ENCODE measurements at places on chromosomes 5 and 9.

DNA sequence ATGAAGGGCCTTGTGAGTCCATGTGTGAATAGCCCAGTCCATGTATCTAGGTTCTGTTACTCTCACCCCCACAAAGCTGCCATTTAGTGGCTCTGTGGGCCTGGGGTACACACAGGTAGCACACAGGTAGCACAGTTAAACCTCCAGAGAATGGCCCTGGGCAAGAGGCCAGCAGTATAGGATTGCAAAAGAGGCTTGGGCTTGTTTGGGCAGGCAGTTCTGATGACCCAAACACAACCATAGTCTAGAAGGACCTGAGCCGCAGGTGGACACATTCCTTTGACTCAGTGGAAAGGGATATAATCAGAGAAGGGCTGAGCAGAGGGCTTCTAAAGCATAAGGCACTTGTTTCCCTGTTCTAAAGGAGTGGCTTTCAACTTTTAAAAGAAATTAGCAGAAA, 326.8 kb upstream of the SGCD start:
- DNase-seq, result no peak

DNA sequence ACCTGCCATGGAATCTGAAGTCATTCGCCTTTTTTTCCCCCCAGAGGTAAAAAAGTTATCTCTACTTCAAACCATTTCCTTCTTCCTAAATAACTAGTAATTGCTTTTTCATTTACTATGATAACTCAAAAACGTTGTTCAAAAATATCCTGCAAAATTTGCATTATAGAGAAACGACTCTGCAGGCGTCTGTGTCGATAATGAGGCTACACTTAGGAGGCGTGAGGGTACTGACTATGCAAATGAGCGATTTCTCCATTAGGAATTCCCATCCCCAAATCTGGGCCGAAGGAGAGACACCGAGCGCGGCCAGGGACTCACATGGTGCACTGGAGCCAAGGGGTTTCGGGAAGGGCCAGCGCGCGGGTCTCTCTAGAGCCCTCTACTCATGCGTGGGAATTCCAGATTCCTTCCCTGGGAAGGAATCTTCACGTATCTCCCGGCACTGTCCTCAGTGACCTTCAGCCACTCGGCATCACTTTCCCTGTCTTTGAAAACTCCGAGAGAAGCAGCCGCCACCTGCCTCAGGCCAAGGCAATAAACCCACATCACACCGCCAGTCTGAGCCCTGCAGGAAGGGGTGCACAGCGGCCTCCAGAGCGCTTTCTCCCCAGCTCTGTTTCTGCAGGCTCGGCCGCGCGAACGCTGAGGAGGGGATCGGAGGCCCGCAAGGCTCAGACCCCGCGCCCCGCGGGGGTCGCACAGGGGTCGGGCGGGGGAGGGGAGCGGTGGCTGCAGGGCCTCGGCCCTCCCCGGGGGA, 718 bp upstream of the DENND4C start:
- DNase-seq, result peak; percentile 66

DNA sequence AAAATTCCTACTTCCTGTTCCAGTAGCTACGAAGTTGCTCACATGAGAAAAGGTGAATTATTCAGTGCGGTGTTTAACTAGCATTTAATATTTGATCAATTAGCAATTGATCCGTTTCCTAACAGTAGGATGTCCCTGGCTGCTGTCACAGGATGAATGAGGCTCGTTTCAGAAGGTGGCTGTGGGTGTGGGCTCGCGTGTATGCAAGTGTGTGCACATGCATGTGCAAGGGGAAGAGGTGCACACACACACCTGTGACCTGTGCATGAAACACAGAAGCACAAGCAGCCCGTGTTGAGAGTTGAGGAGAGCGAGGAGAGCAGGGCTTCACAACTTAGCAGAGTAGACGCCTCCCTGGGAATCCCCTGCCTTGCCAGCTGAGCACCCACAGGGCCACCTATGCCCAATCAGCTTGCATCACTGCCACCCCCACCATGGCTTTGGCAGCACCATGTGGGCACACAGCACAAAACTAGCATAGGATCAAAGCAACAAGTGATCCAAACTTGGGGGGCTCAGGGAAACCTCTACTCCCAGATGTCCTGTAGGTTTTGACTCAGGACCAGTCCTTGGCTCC, 107.2 kb downstream of the C5orf15 start:
- no peak for DNase-seq

DNA sequence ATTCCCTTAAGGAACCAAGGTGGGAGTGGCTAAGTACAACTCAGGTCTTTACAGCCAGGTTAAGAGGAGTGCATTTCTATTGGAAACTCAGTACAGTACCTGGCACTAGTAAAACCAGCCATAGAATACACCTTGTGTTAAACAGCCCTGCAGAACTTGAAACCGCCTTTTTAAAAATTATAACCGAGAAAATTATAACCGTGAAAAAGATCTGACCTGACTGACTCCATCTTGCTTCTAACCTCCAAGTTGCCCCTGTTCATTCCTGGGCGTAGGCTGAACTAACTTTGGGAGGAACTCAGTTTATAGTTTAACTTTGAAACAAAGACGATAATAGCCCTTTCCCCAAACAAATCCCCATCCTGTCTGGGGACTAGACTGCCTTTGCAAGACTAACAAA, 132.3 kb downstream of the SUSD1 start:
- no peak for DNase-seq

DNA sequence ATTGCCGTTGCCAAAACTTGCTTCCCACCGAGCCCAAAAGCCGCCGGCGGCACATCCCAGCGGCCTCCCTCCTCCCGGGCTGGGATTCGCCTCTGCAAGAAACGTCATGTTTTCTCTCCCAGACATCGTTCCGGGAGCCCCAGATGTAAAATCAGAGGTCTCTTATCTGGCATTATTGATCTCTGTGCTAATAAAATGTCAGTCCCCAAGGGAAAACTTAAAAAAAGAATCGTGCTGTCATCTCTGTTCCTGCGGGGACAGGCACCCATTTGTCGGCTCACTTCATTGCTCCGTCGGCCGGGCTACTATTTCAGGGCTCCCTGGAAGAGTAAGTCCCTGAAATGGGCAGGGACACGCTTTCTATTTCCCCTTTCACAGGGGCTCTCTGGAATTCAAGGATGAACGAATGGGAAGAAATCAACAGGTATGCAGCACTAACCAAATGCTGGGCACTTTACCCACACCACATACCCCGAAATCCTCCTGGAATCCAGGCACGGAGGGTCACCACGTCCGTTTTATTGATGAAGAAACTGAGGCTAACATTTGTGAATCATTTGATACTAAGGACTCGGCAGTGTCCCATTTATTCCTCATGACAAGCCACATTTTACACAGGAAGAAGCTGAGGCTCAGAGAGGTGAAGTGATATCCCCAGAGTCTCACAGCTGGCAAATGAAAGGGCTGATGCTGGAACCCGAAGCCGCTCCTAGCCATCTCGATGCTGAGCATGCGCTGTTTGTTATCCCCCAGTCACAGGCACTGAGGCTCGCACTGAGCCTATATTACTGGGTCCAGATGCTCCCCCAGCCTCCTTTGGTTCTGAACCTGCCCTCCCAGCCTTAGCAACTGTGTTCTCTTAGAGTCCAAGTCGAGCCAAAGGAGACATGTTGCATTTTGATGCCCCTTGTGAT, 35.7 kb upstream of the MSX2 start:
- DNase-seq, result no peak

GRCh38 chr5:124662181-124662781, 84.2 kb downstream of the ZNF608 start:
- DNase-seq, result no peak

- DNase-seq, result no peak
These were observed 200.2 kb downstream of the SLIT3 start for GRCh38 chr5:169100735-169101075.

GRCh38 chr5:90285581-90285980, 124.0 kb downstream of the CETN3 start:
- DNase-seq, result no peak

DNA sequence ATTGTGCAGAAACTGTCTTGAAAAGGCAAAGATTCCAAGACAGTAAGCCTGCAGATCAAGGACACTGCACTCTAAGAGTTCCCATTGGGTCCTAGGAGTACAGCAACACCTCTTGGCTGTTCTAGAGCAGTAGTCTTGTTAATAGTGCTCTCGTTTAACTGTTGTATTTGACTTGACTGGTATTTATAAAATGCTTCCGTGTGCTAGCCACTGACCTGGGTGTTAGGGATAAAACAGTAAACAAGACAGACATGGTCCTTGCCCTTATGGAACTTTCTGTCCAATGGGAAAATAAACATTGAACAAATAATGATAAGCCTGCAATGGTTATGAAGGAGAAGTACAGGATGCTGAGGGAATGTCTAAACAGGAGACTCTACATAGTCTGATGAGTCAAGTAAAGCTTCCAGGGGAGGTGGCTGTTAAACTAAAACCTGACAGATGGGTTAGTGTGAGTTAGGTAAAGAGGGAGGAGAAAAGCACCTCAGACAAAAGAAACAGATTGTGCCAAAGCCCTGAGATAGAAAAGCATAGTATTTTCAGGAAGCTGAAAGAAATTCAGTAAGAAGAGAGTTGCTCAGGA, 33.3 kb downstream of the TDRD7 start:
- DNase-seq, result no peak

GRCh38 chr5:78449103-78449502, 88.7 kb downstream of the SCAMP1 start:
- no peak for DNase-seq

DNA sequence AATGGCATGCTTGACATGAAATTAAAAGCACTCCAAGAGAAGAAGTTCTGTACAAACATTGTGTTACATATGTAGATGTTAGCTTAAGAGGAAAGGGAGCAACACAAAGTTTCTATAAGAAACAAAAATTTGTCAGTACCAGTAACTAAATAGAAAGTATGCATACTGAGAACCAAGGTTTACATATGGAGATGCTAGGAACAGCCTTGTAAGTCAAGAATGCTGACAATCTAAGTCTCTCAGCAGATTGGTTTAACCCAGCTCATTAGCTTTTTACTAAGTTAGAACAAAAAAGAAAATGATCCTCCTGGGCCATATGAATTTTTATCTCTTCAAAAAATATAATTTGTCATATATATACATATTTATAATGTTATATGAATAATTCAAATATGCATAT, 2022.1 kb upstream of the ACO1 start:
- no peak for DNase-seq

DNA sequence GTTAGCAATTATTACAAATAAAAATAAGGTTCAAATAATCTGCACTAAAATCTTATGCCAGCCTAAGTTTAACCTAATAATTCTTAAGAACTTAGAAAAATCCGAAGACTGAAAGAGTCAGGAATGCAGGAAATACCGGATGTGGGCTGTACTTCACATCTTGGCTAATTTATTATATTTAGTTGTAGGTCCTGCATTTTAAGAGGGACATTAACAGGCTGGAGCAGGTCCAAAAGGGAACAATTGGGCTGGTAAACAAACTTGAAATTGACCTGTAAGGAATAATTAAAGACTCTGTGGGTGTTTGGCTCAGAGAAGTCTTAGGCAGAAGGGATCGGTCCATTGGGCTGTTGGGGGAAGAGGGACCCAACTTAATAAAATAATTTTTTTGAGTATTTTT, 18.4 kb downstream of the GLRA1 start:
- no peak for DNase-seq

DNA sequence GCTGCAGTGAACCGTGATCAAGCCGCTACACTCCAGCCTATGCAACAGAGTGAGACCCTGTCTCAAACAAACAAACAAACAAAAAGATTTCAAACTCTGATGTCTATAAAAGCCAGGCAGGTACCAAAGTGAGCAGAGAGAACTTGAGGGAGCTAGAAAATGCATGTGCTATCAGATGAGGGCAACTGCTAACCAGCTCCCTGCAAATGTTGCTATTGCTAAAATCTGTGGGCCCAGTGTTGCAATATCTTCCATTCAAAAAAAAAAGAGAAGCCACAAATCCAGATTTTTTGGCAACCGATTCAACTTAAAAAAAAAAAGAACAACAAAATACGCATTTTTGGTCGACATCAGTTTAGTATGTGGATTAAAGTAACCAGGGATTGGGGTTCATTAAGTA, 5.5 kb downstream of the UBE2D2 start:
- no peak for DNase-seq
